ENCODE measurements at places on chromosomes 11 and 22.

- no peak for DNase-seq
Measured at GRCh38 chr22:31537019-31537535, 40.7 kb downstream of the SFI1 start.

DNA sequence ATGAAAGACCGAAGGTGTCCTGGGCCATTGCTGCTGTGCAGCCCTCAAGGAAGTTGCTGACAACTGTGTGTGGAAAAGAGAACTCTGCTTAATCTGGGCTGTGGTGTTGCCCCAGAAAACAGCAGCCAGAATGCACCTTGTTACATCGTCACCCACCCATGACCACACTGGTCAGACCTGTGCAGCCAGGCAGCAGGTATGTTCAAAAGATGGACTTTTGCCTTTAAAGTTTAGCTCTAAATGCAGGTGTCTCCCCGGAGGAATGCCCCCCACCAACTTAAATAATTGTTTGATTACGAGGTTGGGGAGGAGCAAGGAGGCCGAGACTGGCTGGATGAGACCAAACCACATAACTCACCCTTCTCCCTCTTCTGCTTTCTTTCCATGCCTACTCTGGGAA lies 15.3 kb upstream of the POLA2 start:
- DNase-seq: no peak

GRCh38 chr22:46998331-46998730 lies 235.9 kb downstream of the TBC1D22A start:
- no peak for DNase-seq

DNA sequence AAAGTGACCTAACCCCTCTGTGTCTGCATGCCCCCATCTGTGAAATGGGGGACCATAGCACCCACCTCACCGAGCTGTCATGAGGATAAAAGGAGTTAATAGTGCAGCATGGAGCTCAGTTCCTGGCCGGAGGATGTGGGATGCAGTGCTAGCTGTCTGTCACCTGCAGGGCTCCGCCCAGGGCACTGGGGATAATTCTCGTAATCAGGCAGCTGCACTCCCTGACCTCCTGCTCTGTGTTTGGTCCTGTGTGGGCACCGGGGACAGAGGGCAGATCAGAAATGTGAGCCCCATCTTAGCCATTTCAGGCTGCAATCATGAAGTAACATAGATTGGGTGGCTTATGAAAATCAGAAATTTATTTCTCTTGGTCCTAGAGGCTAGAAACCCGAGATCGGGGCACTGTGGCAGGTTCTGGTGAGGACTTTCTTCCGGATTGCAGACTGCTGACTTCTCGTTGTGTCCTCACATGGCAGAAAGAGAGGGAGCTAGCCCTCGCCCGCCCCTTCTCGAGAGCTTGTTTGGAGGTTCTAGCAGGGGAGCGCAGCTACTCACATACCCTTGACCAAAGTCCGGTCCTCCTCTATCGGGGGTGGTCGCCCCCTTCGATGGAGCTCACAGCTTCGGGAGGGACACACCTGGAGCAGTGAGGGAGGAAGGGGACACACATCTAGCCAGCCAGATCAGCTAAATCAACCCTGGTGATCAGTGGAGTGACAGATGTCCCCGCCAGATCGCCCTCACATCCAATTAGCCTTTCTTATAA lies 3.2 kb downstream of the KCTD17 start:
- no peak for DNase-seq

DNA sequence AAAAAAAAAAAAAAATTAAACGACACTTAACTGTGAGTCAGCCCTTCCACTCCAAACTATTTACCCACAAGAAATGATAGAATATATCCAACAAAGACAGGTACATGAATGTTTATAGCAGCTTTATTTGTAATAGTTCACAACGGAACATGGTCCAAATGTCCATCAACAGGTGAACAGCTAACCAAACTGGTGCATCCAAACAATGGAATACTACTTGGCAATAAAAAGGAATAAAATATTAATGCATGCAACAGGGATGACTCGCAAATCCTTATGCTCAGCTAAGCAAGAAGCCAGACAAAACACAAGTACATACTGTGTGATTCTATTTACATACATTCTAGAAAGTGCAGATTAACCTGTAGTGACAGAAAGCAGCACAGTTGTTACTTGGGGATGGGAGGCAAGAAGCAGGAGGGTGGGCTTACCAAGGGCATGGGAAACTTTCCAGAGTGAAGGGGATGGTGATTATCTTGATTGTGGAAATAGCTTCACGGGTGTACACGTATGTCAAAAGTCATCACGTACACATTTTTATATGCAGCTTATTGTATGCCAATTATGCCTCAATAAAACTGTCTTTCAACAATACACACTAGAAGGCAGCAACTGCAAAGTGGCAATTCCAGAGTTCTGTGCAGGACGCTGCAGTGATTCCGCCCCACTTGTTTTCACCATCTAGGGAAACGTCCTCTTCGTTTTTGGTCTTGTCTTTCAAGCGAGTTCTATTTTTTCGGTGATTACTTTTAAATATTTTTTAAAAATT lies 6.7 kb upstream of the SF1 start:
- DNase-seq: no peak

GRCh38 chr11:104765401-104766095 lies 132.7 kb downstream of the CASP12 start:
- no peak for DNase-seq

DNA sequence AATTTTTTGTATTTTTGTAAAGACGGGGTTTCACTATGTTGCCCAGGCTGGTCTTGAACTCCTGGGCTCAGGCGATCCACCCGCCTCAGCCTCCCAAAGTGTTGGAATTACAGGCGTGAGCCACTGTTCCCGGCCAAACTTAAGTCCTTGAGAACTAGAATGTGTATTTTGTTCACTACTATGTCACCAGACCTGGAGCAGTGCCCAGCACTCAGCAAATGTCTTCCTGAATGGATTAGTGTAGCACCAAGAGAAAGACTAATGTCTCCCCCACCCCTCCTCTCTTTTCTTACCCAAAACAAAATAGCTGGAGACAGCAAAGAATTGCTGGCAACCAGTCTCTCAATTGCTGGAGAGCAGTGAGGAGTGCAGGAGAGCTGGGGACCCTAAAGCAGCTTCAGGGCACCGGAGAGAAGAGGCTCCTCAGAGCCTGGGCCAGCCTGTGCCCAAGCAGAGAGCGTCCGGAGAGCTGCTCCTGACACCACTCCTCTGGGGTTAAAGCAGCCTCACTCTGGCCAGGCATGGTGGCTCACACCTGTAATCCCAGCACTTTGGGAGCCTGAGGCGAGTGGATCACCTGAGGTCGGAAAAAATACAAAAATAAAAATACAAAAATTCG lies 14.9 kb downstream of the SLC25A18 start:
- no peak for DNase-seq

GRCh38 chr22:42294034-42294985 lies 23.9 kb upstream of the TCF20 start:
- no peak for DNase-seq

DNA sequence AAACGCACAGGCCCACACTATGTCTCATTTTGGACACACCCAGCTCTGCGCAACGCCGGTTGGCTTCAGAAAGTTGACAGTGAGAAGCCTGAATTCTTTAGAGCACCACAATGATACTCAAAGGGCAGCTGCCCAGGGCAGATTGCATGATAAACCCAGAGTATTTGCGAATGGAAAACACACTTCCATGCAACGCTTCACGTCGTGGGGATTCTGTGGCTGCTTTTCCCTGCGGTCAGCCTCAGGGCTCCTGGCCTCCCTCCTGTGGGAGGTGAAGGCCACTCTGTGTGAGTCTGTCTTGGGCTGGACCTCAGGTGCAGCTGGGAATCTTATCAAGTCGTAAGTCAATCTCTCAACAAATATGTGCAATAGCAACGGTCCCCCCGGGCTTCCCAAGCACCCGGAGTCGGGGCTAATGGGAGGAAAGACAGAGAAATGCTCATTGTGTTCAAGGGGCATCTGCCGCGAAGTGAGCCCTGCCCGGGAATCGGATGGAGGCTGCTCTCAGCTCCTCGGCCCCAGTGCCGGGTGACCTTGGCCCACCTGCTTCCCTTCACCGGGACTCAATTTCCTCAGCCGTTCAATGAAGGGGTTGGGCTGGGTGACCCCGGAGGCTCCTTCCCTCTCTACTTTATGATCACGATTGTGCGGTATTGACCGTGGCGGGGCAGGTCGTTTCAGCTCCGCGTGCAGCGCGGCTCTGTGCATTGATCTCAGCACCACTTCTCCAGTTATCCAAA lies 623.6 kb downstream of the BRD1 start:
- DNase-seq: no peak

DNA sequence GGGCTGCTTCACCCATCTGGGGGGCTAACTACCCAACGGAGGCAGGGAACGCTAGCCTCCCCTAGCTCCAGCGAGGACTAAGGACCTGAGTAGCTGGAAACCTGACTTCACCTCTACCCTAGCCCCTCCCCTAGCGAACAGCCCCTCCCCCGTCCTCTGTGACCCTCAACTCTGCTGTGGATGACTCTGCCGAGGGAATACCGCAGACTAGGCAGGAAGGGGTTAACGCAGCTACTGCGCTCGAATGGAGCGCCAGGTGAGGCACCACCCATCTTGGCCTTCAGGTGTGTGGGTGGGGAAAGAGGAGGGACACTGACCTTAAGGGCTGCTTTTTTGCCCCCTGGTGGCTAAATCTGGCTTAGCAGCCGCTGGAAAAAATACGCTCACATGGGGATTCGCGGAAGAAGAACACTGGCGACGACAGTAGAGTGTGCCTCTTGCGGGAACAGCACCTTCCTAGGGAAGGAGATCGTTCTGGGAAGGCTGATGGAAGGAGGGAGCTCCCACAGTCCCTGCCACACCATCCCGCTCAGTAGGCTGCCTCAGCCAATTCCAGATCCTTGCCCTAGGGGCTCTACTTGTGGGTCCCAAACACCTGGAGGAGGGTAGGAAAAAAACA lies 4.5 kb upstream of the BCL9L start:
- DNase-seq: peak; percentile 97

- DNase-seq: no peak
Measured at GRCh38 chr11:91295591-91295990, 929.0 kb upstream of the FAT3 start.

GRCh38 chr11:91783173-91783572 lies 441.4 kb upstream of the FAT3 start:
- DNase-seq: no peak

DNA sequence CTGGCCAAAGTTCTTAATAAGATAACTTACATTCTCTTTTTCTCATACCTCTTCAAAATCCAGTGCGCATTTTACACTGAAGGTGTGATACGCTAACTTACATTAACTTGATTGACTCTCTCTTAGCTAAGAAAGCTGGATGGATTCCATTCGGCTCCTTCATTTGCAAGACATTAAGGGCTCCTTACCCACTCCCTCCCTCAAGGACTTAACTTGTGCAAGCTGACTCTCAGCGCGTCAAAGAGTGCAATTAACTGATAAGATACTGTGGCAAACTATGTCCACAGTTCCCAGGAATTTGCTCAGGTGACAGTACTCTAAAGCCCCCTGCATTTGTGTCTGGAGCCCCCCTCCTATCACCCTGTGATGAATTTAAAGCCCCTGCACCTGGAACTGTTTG lies 6.4 kb upstream of the RFPL1 start:
- no peak for DNase-seq

DNA sequence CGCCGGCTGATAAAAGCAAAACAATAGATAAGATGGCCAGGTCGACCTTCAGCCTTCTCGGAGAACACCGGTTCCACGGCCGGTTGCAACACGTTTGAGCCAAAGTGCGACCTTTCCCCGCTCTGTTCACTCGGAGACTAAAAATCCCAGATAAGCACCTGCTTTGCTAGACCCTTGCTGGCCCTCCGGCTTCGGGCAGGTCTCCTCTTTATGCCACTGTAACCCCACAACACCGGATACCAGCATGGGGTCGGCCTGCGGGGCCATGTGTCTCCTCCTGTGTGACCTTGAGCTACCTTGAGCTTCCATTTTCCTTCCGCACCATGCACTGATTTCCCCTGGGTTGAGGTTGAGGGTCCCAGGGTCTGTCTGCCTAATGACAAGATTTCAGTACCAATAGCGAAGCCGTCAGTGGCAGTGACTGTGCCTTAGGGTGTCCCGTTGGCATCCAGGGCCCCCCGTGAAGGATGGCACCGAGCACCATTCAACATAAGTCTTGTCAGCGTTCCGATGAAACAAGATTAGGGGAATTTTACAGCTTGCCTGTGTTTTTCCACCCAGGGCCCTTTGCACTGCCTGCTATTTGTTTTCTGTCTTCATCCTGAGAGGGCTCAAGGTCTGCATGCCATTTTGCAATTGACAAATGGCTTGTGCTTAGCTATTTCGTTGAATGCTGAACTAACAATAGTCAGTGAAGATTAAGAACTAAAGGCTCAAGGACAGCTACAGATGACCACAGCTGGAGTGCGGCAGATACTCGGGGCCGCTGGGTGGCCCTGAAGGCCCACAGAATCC lies 118.6 kb downstream of the KCNQ1 start:
- no peak for DNase-seq

- no peak for DNase-seq
Measured at GRCh38 chr11:26149585-26149984, 182.3 kb upstream of the ANO3 start.

DNA sequence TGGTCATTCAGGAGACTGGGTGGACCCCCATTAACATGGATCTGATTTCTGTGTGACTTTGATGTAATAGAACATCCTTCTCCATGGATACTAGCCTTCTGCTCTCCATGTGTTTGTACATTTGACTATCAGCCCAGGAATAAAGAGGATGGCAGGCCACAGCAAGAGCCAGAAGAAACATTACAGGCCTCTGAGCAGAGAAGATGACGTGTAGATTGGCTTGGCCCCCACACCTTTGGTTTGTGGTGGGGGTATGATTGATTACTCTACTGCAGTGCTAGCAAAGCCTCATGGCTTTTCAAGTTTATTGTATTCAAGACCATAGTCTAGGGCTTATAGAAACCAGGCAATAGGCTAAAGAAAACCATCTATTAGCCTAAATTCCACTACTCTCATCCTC lies 77.0 kb downstream of the GRAMD1B start:
- DNase-seq: no peak

- DNase-seq: peak; percentile 22
Measured at GRCh38 chr11:59556115-59556916, 45.0 kb downstream of the OR4D9 start.

- no peak for DNase-seq
Measured at GRCh38 chr22:39995393-39996252, 869 bp downstream of the FAM83F start.

DNA sequence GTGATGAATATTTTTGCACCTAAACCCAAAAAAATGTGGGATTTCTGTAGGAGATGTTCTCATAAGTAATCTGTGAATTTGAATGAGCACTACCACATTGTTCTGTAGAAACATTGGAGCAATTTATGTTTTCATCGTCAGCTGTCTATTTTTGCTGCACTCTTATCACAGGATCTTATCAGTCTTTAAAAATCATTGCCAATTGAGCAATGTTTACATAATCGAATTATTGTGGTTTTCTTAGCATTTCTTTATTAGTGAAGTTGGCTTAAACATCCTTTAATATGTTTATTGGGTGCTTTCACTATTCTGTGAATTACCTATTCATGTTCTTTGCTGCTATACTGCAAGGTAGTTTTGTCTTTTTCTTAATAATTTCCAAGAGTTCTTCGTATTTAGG lies 37.8 kb downstream of the C11orf96 start:
- DNase-seq: no peak

GRCh38 chr11:96317571-96317970 lies 25.4 kb downstream of the MAML2 start:
- no peak for DNase-seq

GRCh38 chr22:30325065-30325720 lies 1.5 kb downstream of the TBC1D10A start:
- DNase-seq: no peak

- no peak for DNase-seq
Measured at GRCh38 chr22:40463017-40463631, 92.7 kb downstream of the SGSM3 start.

- DNase-seq: no peak
Measured at GRCh38 chr22:20221421-20222340, 46.4 kb downstream of the RTN4R start.

- DNase-seq: no peak
Measured at GRCh38 chr11:127362754-127363308, 362.3 kb upstream of the KIRREL3 start.
